Activated CD4-positive, alpha-beta T cell treated with anti-CD3 and anti-CD28 coated beads, Interleukin-2, amount 50 U/mL, for 48 hours (primary cell): ENCODE measurements at places on chromosomes 16 and 17.

- no peak for DNase-seq
Observed at GRCh38 chr16:73064212-73064993, 16.5 kb upstream of the ZFHX3 start.

DNA sequence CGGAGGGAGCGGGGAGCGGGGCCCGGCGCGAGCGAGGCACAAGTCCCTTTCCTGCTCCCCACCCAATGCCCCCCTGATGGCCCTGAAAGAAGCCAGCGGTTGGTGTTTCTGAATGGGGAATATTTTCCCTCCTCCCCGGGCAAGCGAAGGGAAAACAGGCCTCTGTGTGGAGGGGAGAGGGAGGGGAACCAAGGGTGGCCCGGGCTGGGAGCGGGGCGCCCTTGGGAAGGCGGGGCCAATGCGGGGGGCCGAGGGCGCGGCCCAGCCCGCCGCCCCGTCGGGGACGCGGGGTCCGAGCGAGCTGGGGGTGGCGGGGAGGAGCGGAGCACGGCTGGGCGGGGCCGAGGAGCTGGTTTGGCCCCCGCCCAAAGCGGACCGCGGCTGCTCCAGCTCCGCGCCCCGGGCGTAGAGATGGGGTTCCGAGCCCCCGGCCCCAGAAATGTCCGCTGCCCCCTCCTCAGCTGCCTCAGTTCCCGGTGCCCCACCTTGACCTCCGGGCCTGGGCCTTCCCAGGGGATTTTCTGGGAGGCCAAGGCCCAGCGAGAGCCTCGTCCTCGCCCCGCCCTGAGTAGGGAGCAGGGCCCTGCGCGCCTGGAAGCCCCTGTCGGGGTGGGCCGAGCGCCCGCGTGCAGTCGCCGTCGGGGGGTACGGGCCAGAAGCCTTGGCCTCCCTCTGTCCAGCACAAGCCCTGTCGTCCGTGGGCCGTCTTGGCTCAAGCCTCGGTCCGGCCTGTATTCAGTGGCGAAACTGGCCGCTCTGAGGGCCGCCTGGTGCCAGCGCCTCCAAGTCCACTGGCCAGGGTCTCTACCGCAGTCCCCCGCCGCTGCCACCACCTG is 3.9 kb upstream of the HEXIM1 start:
- DNase-seq, result peak; percentile 46

GRCh38 chr16:75074920-75075687 is 41.5 kb downstream of the LDHD start:
- DNase-seq, result peak; percentile 82

DNA sequence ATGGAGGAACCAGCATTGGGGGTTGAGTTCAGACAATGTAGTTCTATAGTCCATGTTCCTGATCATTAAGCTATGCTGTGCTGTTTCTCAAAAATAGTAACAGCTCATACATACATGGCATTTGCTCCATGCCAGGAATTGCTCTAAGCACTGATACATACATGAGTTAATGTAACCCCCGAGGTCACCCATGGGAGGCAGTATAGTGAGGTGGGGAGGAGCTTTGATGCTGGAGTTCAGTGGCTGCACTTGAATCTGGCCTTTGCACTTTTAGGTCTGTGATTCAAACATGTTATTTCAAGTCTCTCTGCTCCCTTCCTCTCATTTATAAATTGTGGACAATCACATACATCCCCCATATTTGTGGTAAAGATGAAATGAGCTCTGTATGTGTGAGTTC is 223.1 kb upstream of the WSB1 start:
- no peak for DNase-seq

- peak; percentile 71 for DNase-seq
Observed at GRCh38 chr17:7888184-7888920, at the start of gene CHD3. TSS of gene CHD3 (plus strand) at chr17:7888789. CDS start at chr17:7889001, 212 bp downstream.

DNA sequence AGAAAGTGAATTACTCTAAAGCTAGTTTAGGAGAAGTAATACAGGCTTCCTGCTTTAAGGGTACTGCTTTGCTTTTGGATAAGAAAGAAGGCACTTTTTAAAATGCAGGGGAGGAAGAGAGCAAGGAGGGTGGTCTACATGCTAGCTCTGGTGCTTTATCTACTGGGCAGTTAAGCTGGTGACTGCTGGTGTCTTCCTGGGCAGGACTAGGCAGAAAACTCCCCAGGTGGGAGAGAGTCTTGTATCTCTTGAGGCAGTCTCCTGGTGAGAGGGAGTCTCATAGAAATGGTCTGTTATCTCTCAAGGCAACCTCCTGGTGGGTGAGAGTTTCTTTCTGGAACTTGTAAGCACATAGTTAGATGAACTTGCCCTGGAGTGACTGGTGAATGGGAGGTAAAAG is 953.9 kb upstream of the GOT2 start:
- no peak for DNase-seq

DNA sequence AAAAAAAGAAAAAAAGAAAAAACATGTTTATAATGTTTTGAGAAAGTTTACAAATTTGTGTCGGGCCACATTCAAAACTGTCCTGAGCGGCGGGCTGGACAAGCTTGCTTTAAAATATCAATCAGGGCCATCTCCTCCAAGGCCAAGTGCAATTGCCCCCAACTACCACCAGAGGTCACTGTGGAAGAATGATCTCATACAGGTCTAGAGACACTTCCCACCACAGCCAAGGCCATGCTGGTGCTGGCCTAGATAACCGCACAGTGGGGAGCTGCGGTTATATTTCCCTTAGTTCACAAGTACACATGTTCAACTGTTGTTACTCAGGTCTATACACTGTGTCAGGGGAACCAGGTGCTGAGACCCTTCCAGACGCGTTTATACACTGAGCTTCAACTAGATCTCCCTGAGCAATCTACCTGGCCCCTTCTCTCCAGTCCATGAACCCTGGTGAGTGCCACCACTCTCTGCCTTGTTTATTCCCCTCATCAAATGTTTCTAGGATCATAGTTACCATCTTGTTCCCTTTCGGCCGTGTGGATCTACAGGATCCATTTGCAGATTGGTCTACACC is 83.8 kb upstream of the CCL2 start:
- DNase-seq, result peak; percentile 54
